ENCODE measurements at places on chromosomes 6 and 20.

- DNase-seq = no peak
These were observed 522.4 kb downstream of the HDGFL1 start for GRCh38 chr6:23091795-23092194.

- DNase-seq = no peak
These were observed 11.1 kb downstream of the NRN1 start for GRCh38 chr6:5995658-5995948.

DNA sequence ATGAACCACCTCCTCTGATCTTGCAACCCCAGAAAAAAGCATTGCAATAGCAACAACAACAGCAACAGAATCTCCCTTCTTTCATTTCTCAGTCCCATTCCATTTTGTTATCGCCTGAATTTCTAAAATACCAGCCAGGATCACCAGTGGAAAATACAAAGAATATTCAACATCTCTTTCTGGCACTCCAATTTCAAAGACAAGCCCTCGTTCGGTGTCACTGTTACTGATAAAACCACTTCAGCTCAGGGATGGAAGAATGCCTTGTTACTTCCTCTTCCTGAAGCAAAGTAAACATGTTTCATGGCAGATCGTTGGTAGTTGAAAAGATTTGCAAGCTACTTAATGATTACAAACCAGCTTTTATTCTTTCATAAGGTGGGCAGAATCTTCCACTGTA is 94.0 kb upstream of the SPTLC3 start:
- DNase-seq = no peak

DNA sequence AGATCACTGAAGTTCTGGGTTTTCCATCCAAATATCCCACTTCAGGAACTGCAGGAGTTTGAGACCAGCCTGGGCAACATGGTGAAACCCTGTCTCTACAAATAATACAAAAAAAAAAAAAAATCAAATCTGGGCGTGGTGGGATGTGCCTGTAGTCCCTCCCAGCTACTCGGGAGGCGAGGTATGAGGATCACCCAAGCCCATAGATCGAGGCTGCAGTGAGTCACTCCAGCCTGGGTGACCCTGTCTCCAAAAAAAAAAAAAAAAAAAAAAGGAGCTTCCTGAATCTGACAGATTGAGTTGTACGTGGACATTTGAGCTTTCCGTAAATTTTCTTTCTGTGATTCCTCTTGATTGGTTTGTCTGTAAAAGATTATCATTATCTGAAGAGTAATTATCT is 55.6 kb downstream of the TULP4 start:
- no peak for DNase-seq

DNA sequence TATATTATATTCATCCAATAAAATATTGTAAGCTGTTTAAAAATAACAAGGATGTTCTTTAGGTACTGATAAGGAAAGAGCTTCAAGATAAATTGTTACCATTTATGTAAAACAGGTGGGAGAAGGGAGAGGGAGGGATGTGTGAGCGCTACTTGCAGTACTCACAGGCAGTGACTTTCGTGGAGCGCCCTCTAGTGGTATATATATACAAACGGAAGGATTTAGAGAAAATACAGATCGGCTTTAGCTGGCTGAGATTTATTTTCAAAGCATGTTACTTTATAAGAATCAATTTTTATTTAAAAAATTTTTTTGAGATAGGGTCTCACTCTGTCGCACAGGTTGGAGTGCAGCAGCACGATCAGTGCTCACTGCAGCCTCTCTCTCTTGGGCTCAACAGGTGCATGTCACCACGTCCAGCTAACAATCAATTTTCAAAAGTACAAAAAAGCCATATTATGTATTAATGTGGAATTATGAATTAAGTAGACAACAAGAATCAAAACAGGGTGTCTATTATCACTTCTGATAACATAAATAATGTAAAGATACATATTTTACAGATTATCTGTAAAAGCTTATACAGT is 3.3 kb upstream of the MOG start:
- no peak for DNase-seq

DNA sequence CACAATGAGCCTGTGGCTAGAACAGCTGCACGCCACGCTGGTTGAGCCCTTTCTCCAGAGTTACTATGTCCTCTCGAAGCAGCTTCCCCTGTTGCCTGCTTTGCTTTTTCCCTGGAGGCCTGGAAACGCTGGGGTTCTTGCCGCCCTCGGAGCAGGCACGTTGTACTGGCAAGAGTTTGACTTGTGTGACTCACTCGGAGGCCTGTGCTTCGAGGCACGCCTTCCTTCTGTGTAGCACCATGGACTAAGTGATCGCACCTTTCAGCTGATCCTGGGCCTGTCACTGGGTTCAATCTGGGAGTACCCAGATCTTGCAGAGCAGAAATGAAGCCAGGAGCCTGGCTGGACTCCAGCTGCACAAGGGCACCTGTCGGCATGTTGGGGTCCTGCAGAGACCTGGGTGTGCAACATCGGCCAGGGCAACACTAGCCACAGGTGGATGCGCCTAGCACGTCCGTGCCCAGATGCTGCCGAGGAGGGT is 5.2 kb downstream of the INSM1 start:
- DNase-seq = peak; percentile 65

DNA sequence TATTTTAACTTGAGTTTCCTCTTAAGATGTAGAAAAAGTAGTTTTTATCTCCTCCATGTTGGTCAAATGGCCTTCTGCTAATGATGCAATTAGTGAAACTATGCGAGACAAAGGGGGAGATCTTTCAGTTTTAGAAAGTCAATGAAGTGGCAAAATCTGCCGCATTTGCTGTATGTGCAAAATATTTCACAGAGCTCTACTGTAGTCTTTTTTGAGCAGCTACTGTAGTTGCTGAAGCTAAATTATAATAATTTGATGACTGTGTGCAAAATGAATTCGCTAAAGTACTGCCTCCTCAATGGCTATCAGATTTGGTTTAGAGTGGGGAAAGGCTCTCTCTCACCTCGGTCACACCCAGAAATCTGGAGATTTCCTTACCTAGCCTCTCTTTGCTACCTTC is 267.6 kb upstream of the ZFP64 start:
- DNase-seq = no peak

DNA sequence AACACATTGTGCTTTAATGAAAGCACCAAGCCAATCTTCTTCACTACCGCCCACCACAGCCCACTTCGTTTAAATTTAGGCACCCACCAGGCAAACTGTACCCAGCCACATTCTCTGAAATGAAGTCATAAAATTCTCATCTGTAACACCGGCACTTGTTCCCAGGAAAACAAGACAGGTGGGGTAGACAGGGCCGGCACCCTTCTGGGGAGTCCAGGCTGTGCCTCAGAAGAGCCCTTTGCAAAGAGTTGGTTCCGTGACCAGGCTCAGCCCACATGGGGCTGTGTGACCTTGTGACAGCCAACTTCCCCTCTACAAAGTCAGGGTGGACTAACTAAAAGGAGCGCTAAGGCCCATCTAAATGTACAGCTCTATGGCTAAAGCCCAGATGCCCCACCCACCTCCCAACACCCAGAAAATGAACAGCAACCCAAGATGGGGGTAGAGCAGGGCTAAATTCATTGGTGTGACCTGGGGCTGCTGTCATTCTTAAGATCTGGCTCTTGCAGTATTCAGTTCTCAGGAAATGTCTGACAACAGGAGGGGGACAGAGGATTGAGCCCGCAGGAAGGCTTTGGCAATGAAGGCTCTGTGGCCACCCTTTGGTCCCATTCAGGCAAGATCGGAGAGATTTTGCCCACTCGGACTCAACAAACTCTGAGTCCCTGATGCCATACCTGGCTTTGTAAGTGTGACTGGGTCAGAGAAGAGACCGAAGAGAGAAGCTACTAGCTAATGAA is 56.7 kb downstream of the TRERF1 start:
- DNase-seq = no peak

GRCh38 chr20:32970115-32970972 is 33.9 kb downstream of the SUN5 start:
- DNase-seq = no peak

DNA sequence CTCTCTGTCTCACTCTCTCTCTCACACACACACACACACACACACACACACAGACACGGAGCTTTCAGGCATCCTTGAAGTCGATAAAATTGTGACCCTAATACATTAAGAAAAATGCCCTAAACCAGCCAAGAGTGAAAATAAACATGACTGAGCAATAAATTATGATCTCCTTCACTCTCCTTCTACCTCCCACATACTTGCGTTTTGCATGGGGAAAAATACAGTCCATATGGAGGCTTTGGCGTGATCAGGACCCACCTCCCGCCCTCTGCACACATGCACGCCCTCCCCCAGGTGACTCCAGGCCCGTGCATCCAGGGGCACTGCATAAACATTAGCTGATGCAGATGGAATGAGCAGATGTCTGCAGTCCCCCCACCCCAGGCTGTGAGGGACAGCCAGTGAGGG is 114.2 kb upstream of the JARID2 start:
- DNase-seq = no peak

DNA sequence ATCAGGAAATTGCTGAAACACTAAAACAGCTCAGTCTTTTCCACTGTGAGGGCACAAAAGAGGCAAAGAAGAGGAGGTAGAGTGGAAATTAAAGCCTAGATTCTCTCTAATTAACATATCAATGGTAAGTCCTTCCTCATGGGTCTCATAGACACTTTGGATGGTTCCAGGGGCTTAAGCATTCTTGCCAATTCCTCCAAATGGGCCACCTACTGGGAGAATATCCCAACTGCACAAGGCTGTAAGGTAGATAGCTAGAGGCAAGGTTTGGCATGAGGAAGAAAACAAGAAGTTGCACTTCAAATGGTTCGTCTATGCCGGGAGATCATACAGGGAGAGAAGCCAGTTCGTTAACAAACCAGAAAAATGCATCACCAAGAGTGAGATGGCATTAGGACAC is 107.6 kb upstream of the KHDRBS2 start:
- peak; percentile 75 for DNase-seq

DNA sequence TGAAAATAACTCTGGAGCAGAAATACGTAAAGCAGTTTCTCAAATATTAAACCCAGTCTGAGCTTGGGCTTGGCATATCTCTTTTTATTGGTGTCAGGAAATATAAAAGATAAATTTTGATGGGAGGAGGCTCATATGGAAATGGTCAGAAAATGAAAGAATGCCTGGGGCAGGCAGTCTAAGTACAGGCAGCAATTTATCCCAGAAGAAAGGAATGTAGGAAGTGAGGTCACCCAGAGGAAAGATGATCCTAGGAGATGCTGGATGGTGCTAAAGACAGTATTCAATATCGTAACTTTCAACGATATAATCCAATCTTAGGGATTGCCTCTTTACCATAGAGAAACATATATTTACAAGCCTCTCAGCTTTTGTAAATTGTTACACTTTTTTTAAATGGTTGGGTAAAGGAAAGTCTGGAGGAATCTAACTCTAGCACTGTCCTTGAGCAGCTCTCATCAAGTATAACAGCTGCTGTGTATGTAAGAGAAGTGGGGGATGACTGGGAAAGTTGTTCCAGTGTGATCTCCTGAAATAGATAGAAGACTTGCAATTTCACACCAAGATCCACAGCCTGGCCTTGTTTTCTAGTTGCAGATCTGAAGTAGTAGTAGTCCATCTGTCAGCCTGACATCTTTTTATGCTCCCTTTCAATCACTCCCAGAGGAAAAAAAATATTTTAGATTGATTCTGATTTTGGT is 256.9 kb upstream of the SASH1 start:
- no peak for DNase-seq

GRCh38 chr6:158501360-158502262 is 58.3 kb upstream of the TMEM181 start:
- DNase-seq = no peak

DNA sequence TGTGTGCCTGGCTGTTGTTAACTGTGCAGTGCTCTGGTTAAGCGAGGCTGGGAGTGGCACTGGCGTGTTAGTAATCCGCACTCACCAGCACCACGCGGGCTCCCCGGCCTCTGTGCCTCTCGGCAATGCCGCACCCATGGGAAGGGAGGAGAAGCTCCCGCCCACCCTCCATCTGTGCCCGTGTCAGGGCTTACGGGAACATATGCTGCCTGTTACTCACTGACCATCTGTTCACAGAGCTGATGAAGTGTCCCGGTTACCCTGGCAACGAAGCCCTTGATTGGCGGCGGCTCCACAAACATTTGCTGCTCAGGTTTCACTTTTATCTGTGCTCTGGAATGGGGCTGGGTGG is 114.7 kb downstream of the PSMB1 start:
- DNase-seq = peak; percentile 96

- no peak for DNase-seq
These were observed 41.2 kb downstream of the PTPRK start for GRCh38 chr6:128479048-128479666.

DNA sequence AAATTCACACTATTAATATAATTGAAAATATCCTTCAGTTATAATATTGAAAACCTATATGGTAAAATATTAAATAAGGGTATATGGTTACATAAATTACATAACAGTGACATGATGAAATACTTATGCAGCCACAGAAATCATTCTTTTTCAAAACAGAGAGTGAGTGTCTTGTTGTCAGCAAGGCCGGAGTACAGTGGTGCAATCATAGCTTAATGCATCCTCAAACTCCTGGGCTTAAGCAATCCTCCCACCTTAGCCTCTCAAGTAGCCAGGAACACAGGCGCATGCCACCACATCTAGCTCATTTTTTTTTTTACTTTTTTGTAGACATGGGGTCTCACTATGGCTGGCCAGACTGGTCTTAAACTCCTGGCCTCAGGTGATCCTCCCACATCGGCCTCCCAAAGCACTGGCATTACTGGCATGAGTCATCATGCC is 40.4 kb downstream of the FAM8A1 start:
- no peak for DNase-seq

DNA sequence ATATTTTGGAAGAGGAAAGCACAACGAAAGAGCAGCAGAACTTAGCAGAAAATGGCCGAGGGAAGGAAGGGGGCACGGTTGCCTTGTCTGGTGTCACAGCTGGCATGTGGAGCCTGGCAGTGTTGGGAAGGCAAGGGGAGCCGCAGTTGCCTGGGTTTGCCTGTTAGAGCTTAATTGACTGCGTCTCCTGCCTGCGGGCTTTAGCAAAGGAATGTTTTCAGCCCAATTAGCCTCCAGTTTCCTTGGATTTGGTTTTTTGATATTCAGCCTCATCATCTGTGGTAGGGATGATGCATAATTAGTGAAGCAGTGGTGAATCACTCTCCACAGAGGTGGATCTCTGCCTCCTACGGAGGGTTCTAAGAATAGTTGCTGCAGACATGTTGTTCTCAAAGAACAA is 832.6 kb downstream of the QKI start:
- no peak for DNase-seq

DNA sequence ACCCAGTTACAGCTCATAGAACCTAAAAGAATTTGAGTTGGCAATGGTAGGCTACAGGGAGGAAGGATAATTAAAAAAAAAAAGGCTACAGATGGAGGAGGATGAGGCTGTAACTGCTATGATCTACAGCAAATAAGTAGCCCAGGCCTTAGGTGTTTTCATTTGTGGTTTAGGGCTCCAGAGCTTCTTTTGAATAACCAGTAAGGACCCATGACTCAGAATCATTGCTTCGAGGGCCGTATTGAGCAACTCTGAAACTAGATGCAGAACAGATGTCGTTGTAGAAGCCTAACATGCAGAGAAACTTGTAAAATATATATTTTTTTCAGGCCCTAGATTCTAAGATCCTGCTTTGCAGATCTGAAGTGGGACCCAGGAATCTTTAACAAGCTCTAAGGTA is 19.0 kb upstream of the ASIP start:
- DNase-seq = no peak

- DNase-seq = no peak
These were observed 736.9 kb downstream of the QKI start for GRCh38 chr6:164151161-164152120.
